ENCODE measurements at places on chromosomes 3 and 15.

DNA sequence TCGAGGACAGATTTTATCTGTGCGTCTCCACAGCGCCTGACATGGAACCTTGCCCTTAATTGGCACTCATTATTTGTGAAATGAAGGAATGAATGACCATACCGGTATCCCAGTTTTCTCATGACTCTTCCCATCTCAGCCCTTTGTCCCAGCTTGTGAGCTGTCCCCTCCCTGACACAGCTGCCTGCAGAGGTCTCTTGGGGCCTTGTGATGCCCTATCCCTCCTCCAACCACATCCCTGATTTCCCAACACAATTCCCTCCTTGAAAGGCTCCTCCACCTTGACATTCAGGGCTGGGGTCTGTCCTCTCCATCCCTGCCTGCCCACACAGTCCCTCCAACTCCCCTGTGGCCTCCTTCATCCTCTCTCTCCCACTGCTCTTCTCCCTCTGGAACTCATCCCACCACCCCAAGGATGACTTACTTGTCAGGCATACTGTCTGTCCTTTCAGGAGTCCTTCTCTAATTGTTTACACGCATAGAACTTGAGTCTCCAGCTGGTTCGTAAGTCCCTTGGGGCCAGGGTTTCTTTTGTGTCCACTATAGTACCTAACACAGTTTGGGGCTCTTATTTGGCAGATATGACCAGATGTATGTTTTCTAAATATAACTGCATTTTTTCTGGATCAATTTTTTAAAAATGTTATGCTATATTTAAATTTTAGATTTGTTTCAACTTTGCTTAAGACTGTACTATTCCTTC lies 35.6 kb upstream of the FILIP1L start:
- no peak for DNase-seq

- DNase-seq = peak; percentile 48
Measured at GRCh38 chr3:56219894-56220805, 248.1 kb downstream of the ERC2 start.

DNA sequence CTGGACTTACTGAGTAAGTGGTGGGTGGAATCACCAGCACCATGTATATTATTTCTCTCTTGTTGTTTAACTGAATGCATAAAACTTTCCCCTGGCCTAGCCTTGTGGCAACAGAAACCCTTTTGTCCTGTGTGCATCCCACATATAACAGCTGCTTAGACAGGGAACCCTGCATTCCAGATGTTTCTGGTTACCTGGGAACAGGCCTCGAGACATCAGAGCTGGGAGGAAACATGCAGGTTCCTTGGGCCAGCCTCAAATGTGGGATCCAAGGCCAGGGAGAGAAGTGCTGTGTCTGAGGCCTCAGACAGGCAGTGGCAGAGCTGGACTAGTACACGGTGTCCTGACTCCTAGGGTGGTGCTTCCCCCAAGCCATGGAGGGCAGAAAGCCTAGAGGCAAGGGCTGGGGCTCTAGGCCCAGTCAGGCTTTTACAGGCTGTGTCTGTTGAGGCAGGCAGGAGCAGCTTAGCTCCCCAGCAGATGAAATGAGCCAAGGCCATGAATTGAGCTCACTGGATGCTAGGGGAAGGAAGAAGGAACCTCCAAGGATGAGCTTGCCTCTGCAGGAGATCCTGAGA lies 57.7 kb downstream of the ITGA11 start:
- DNase-seq = no peak

DNA sequence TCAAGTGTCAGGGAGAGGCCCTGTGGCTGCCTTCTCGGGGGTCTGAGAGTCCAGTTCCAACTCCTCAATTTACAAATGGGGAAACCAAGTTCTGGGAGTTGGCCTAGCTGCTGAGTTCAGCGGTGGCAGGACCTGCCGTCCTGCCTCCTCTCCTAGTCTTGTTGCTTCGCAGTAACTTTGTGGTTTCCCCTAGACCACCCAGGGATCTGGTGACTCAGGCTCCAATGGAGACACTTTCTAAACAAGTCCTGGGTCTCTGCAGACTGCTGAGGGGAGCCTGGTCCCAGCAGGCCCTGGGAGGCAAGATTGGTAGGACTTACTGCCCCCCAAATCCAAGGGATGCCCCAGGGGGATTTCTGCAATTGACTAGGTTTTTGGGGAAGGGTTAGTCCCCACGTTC lies 83.6 kb downstream of the SMAD6 start:
- DNase-seq = no peak

GRCh38 chr3:118559286-118559685 lies 475.4 kb downstream of the IGSF11 start:
- DNase-seq = no peak

DNA sequence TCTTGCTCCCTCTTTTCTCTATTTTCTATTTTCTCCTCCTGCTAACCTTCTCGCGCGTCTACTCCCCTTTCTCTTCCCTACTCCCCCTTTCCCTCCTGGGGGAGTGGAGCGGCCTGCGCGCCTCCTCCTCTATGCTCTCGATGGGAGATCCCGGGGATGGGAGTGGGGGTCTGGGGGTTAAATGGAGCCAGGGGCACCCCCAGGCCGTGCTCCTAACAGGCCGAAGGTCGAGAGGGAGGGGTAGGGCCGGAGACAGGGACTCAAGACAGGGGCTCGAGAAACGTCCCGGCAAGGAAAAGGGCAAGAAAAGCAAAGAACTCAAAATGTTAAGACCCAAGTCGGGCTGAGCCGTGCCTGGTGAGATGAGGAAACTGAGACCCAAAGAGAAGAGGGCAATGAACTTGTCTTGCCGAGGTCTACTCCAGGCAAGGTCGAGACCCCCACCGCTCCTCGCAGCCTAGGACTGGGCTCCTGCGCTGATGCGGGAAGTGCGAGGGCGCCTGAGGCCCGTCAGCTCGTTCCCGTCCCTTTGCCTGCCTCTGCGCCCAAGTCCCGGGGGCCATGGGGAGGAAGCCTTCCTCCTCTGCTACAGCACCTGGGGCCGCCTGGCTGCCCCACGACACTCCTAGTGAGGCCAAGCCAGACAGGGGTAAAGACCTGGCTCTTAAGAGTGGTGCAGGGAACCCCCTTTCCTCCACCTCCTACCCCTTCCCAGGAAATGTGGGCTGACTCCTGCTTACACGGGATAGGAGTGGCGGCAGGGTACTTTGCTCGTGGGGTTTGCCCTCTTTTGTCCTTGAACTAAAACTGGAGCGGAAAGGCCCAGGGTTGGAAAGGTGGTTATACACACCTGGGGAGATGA lies 770 bp upstream of the MEGF11 start:
- no peak for DNase-seq

- DNase-seq = no peak
Measured at GRCh38 chr15:89243046-89243690, 611 bp upstream of the FANCI start.

DNA sequence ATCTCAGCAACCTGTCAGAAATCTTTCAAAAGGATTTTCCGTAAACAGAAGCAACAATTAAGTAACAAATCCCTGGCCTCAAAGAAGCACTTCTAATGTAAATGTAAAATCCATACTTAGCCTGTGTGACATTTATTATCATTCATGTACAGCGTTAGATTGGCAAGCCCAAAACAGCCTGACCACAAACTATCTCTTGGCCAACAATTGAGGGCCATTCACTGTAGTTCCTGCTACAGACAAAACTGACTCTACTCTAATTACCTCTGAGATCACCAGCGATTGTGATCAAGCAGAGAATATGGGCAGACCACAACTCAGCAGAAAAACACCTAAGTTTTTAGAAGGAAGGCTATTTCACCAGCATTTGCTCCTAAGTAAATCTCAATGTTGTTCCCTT lies 9.2 kb downstream of the SHQ1 start:
- no peak for DNase-seq

DNA sequence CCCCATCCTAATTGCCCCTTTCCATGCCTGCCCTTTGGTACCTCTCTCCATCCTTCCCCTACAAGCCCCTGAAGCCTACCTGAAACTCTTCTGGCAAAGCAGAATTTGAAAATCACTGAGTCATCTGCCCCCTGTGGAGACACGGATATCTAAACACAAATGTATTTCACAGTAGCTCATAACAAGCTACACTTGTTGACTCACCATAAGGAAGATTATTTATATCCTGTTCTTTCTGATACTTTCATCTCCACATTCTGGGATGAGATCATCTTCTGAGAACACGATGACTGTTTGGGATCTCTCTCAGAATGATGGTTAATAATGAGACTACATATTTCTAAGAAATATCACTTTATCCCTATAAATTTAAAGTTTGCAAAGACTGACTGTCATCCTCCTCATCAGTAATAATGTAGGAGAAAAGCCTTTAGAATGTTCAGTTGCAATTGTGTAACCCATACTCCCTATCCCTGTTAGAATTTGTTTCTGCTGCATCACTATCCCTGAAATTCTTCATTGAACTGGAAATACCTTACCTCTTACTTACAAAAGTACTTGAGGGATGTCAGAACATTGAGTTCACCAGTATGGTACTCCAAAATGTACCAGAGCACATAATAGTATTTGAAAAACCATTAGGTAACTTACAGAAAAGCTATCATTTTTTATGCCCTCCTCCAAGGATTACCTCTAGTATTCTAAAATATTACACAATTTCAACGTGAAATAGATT lies 116.1 kb upstream of the IL12A start:
- no peak for DNase-seq

GRCh38 chr15:40543082-40543481 lies 21.8 kb downstream of the CCDC32 start:
- DNase-seq = no peak

- peak; percentile 71 for DNase-seq
Measured at GRCh38 chr15:59290295-59291212, 82.1 kb downstream of the MYO1E start.

DNA sequence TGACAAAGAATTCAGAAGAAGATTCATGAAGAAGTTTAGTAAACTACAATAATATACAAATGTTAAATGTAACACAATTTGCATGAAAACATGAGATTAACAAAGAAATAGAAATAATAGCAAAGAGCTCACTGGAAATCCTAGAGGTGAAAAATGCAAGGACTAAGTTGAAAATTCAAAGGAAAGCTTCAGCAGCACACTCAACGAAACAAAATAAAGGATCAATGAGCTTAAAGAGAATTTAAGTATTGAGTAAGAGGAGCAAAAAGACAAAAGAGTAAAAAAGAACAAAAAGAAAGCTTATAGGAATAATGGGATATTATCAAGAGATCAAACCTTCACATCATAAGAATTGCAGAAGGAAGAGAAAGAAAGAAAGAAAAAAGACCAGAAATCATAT lies 583.8 kb upstream of the NECTIN3 start:
- DNase-seq = no peak

- peak; percentile 54 for DNase-seq
Measured at GRCh38 chr15:72315706-72316370, 4.1 kb downstream of the CELF6 start.

GRCh38 chr3:195372220-195372619 lies 70.6 kb downstream of the ACAP2 start:
- no peak for DNase-seq

DNA sequence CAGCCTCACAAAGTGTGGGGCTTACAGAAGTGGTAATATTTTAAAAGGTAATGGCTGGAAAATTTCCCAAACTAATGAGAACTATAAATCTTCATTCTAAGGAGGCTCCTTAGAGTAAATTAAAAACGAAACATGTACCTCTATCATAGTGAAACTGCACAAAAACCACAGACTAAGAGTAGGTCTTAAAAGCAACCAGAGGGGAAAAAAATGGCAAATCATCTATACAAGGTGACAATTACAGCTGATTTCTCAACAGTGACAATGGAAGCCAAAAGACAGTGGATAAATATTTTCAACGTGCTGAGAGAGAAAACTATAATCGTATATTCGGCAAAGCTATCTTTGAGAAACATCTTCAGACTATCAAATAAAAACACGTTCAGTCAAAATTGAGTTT lies 20.6 kb downstream of the HEG1 start:
- DNase-seq = no peak

- no peak for DNase-seq
Measured at GRCh38 chr3:58120075-58120812, 90.5 kb downstream of the DNASE1L3 start.

DNA sequence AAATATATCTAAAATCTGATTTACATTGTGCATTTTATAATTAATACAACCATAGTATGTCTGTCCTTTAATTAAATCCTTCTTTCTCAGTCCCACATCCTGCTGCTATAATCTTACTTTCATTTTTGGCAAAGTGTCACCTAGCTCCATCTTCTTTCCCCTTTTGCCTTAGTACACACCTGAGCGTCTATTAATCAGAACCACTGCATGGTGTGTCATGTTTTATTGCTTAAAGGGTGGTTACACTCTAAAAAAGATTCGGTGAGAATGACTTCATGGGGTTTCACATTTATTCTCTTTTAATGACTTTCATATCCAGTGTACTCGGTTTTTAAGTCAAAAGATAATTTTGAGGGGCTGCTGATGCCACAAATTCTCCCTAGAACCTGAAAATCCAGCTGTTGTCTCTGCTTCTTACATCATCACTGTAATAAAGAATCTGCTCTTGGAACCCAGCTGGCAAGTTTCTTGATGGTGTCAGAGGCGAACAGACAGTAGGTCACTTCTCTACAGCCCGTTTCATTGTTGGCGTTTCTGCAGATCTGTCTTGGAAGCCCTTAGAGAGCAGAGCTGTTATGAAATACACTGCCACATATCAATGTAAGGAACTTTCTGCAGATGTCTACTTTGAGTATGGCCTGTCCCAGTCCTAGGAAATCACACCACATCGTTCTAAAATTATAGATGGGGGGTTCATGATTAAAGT lies 99.7 kb downstream of the TIGIT start:
- DNase-seq = no peak

DNA sequence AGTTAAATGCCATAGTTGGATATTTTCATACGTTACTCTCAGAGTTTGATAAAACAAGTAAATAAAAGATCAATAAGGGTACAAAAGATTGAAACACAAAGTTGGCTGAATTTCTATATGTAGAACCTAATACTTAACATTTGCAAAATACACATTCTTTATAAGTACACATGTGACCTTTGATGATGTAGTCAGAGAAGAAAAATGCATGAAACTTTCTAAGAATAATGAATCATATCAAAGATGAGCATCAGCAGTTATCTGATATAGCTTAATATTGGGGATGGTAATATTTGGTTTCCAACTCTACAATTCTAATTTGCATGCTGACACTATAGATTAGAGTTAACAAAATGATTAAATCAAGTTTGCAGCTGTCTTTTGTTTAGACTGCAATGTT lies 188.0 kb upstream of the TGFBR2 start:
- DNase-seq = no peak

- DNase-seq = no peak
Measured at GRCh38 chr15:92586383-92586942, 69.1 kb downstream of the FAM174B start.

GRCh38 chr15:101303408-101303807 lies 8.4 kb upstream of the SNRPA1 start:
- DNase-seq = no peak

- DNase-seq = no peak
Measured at GRCh38 chr15:93694033-93694432, 537.3 kb upstream of the MCTP2 start.
